ENCODE measurements at places on chromosomes 2 and 18. TPM values are rescaled to one million over a fixed set of nuclear protein-coding genes. Genes with fewer than 3 reads are reported as not detected.

DNA sequence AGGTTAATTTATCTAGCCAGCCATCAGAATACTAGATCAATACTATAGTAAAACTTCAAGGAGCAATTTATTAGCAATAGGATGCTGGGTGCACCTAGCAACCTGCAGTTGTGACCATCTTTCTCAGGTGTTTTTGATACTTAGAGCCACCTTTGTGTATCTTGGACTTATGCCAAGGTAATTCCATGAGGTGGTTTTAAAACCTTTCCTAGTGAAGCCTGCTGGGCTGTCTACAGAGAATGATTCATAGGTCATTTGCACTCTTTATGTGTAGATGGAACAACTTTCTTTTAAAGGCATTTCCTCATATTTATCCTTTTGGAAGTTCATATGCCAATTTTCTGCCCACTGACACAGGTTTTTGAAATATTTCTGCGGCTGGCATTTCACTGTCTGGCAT is 1030.1 kb upstream of the POU3F3 start:
- no peak for ATAC-seq

DNA sequence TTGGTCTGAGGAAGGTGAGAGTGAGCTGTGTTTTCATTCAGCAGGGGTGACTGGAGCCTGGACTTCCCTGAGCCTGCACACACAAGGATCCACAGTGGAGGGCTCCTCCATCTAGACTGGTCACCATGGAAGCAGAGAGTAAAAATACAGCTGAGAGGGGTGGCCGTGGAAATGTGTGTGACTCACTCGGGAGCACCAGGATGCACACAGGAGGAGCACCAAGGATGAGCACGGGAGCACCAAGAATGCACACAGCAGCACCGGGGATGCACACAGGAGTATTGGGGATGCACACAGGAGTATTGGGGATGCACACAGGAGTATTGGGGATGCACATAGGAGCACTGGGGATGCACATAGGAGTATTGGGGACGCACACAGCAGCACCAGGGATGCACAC is 365.2 kb upstream of the MYT1L start:
- ATAC-seq, result no peak

- no peak for ATAC-seq
These were observed at the start of gene CNGA3 for GRCh38 chr2:98346311-98347236. CNGA3 (plus strand) TSS chr2:98346456; CDS start chr2:98369976, 23,520 bp downstream.

CRYGD gene
- not detected for total RNA-seq

DNA sequence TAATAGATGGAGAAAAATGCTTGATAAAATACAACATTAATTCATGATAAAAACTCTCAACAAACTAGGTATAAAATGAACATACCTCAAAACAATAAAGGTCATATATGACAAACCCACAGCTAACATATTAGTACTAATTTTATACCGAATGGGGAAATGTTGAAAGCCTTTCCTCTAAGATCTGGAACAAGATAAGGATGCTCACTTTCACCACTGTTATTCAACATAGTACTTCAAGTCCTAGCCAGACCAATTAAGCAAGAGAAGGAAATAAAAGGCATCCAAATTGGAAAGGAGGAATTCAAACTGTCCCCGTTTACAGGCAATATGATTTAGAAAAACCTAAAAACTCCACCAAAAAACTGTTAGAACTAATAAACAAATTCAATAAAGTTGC is 61.5 kb upstream of the CTIF start:
- ATAC-seq, result no peak

SULT1C2 gene
- total RNA-seq, result not detected

GRCh38 chr2:121561617-121562268 is 31.1 kb downstream of the RNU4ATAC start:
- no peak for ATAC-seq

GRCh38 chr18:9711361-9712129 is 3.4 kb downstream of the RAB31 start:
- ATAC-seq, result no peak

All from gastroesophageal sphincter (tissue), 4 donors.